ENCODE measurements at places on chromosomes 3 and 15. TPM values are rescaled to one million over a fixed set of nuclear protein-coding genes. Genes with fewer than 3 reads are reported as not detected.

GRCh38 chr15:62456011-62456920, 291.2 kb upstream of the C2CD4B start:
- DNase-seq: no peak

DNA sequence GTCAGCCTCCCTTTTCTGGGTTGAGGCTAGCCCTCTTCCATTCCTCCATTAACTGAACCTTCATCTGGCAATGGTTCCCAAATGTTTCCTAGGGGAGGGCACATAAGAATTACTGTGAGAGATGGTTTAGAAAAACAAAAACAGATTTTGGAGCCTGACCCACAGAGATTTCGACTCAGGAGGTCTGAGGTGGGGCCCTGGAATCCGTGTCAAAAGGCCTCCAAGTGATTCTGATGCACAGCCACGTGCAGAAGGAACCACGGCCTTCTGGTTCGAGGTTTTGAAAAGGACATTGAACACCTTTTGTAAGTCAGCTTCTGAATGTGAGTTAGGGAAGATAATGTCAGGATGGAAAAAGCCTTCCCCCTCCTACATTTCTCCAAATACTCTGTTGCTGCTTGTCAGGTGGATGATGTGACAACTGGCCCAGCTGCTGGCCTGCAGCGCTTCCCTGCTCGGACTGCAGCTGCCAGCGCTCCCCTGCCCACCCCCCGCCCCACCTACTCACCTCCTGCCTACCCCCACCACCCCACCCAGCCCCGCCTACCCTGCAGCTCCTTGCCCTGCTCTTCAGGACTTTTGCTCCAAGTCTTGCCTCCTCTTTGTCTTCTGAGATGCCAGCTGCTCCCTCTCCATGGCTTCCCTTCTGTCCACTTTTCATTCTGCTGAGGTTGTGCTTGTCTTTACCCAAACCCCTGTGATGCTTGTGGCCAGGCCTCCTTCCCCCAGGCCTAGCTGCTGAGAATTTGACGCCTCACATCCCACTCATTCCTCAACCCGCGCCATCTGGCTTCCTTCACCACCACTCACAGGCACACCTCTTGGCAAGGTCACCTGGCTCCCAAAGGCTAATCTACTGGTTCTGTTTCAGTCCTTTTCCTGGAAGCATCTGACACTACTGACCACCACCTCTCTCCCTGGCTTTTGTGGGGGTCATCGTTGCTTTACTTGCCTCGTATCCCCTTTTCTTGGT, 6.6 kb downstream of the EHD4 start:
- DNase-seq: no peak

DNA sequence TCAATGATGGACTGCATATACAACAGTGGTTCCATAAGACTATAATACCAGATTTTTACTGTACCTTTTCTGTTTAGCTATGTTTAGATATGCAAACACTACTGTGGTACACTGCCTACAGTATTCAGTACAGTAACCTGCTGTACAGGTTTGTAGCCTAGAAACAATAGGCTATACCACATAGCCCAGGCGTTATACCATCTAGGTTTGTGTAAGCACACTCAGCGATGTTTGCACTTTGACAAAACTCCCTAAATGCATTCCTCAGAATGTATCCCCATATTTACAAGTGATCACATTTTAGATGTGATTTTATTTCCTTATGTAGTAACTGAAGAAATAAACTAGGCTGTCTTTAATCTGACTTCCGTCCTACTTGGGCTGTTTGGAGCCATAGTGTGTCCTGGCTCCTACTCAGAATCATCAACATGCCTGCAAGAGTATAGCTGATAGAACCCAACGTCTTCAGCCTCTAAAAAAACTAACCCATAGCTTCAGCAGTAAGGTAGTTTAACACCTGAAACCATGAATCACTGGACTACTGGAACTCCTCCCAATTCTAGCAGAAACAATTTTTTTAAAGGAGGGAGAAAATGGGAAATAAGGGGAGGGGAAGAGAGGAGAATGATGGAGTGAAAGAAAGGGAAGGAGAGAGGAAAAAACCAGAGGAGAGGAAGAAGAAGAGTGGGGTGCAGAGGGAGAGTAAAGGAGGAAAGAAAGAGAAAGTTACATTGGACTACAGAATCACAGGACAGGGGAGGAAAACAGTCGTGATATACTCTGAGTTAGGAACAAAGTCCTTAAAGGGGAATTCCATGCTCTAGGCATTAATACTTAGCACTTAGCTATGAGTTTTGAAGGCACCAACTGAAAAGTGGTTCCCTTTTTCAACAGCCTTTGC, 67.7 kb upstream of the PLXND1 start:
- no peak for DNase-seq

Gene CD86
- total RNA-seq: 3.6 TPM

Gene KLHL40
- total RNA-seq: not detected

DNA sequence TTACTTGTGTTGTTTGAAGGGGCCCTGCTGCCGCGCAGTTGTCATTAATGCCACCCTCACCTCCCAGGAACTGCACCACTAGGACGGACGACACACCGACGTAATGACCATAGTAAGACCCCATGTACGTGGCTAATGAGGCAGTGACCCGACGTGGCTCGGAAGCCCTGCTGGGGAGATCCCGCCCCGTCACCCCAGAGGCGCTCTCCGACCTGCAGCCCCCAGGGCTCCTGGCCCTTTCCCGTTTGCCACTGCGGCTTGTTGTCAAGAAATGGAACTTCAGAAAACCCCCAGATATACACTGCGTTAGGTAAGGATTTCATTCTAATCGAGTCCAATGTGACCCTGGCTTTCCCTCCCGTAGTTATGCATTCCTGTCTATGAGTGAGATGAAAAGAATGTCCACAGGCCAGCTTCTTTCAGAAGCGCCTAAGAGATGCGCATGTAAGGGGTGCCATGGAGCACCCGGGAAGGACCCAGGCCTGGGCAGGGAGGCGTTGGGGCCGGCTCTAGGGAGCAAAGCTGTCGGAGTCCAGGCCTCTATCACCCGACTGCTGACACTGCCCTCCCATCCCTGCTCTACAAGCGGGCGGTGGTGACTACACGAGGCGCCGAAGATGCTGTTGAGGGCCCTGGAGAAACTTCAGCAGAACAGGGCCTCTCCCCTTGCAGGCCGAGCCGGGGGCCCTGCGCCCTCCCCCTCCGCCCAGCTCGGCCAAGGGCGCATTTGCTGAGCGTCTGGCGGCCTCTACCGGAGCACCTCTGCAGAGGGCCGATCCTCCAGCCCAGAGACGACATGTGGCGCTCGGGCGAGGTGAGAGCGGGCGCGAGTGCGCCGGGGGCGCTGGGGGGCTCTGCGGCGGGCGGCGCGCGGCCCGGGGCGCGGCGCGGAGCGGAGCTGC, at the start of gene GABRA5:
GABRA5 (plus strand) TSS at position 765 of the 902 bp plus-strand sequence. CDS start 2,187 bp downstream, outside the sequence.
- DNase-seq: no peak

GRCh38 chr3:13080591-13080990, 7.4 kb upstream of the IQSEC1 start:
- DNase-seq: no peak

- DNase-seq: no peak
These were observed 140.8 kb downstream of the ADAM10 start for GRCh38 chr15:58608711-58609110.

Data from uterus (tissue), 4 donors.